ENCODE measurements at places on chromosomes 4 and X.

DNA sequence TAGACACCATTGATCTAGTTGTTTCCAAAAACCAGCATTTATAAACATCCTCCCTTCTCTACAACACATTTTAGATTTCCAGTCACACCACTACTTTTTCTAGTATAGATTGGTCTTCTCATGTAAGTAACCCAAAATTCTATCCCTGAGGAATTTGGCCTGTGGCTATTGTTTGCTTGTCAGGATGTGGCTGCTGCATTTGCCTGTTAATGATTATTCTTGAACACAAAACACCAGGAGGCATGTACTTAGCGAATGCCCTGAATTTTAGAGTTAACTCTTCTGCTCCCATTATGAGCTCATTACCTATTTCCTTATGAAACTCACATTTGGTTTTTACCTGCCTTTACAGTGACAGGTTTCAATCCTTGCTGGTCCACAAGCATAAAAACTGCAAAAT, 102.0 kb upstream of the FSTL5 start:
- DNase-seq = no peak

DNA sequence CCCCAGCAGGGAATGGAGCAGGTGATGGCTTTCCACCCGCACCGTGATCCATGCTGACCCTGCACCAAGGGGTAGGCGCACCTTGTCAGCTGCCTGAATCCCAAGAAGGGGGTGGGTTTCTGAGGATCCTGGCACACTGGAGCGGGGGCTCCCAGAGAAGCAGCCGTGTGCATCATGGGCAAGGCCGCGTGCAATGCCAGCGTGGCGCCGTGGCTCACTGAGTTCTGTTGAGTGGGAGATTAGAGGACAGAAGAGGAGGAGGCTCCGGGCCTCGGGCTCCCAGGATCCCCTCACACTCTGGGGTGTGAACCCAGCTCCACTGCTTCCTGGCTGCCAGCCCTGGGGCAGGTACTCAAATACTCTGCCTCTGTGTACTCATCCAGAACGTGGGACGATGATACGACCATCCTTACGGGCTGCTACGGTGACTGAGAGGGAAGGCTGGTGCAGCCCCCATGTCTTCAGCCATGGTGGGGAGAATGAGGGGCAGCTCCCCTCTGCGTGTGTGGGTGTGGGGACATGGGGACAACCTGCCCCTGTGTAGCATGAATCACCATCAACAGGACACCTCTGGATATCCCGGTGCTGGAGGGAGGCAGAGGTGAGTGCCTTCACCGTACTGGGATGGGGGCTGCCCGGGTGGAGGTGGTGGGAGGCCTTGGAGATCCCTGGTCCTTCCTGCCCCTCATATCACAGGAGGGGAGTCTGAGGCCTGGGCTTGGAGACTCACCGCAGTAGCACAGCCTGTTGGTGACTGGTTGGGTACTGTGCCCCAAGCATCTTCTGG, 52.6 kb downstream of the CPZ start:
- DNase-seq = no peak

DNA sequence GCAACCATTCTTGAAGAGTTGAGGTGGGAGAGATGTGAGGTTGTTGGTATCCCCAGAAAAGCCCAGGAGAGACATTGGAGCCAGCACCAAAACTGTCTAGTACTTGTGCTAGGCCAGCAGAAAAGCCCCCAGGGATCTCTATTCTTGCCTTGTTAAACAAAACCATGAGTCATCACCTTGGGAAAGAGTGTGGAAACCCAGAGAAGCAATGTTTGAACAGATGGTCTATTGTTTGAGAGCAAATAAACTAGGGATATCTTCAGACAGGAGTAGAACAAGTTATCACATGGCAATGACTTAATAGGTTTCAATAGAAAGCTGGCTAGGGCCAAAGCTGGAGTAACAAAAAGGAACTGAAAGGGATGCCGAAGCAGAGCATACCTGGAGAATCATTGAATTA, 195.7 kb upstream of the CASK start:
- no peak for DNase-seq

DNA sequence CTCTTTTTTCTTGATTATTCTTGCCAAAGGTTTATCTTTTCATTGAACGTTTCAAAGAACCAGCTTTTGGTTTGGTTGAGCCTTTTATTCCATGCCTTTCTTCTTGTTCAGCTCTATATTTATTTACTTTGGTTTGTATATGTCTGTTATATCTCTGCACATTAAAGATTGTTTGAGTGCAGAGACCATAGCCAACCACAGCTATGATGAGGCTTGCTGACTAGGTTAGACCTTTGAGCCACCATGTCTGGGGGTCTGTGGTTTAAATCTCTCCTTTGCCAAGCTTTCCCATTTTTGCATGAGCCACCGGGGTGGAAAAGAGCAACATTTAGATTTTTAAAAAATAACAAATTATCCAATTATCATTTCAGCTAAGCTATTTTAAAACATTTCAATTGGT, 96.1 kb downstream of the NHS start:
- no peak for DNase-seq

- no peak for DNase-seq
Observed at GRCh38 chr4:168588916-168589531, 92.2 kb downstream of the PALLD start.

GRCh38 chrX:2691543-2692220, 587 bp downstream of the CD99 start:
- DNase-seq = no peak

GRCh38 chrX:107678957-107679740, 50.8 kb downstream of the PRPS1 start:
- no peak for DNase-seq

GRCh38 chr4:11732155-11732554, 303.5 kb upstream of the HS3ST1 start:
- DNase-seq = no peak

GRCh38 chr4:70945452-70946055, 43.4 kb downstream of the MOB1B start:
- DNase-seq = no peak

- DNase-seq = no peak
Observed at GRCh38 chrX:106931831-106932491, 11.8 kb downstream of the CLDN2 start.

DNA sequence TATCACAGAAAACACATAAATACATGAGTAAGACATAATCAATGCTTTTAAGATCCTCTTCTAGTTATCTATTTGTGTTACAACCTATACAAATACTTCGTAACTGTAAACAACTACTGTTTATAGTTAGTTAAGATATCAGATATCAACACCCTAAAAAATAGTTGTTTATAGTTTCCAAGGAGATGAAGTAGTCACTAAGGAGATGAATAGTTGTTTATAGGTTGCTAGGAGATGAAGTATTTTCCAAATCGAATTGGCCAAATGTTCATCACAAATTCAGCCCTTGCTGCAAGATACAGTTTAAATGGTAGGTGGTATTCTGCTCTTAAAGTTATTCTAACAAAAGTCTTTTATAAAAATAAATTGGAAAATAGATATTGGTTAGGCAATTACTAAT, 618.2 kb upstream of the PCDH10 start:
- DNase-seq = no peak

- DNase-seq = no peak
Observed at GRCh38 chr4:182642831-182643230, 274.4 kb downstream of the DCTD start.

DNA sequence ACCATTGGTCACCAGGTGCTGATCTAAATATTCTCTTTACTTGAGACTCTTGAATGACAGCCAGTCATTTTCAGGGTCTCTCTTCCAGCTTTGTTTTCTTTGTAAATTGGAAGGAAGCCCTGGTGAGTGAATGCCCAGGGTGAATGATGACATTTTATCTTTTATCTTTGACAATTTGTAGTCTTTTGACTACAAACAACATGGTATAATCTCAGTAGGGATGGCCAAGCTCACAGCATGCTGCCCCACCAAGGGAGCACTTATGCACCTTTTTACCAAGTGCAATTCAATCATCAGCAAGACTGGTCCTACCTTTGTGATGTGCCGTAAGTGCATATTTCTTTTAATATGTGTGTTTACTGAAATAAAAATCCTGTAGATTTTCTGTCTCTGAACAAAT, 5.7 kb downstream of the AFM start:
- no peak for DNase-seq

DNA sequence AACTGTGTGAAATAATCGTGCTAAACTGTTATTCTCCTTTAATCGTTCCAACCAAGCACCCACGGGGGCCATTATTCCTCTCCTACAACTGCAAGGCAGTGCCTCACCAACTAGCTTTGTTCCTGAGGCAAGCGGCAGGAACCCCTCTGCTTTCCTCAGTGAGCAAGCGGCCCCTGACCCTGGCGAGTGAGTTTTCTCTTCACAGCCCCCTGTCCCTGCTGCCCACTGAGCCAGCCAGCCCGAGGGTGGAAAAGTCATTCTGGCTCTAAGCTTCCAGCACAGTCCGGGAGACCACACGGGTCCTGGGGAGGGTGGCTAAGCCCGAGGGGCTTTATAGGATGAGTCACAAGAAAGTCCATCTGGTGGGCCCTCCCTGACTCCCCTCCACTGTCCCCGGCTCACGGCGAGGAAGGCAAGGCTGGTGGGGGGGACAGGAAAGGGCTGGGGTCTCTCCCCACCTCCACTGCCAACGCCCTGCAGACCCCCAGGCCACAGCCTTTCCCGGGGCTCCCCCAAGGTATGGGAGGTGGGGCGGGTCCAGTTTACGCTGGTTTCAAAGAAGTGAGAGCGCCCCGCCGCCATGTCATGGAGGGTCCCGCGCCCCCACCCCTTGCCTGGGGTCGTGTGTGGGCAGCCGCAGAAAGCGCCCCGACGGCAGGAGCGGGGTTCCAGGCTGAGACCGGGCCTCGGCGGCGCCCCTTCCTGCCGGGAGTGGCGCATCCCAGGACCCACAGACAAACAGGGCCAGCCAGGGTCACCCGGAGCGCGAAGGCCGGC, 45.0 kb downstream of the CPLX1 start:
- DNase-seq = no peak

DNA sequence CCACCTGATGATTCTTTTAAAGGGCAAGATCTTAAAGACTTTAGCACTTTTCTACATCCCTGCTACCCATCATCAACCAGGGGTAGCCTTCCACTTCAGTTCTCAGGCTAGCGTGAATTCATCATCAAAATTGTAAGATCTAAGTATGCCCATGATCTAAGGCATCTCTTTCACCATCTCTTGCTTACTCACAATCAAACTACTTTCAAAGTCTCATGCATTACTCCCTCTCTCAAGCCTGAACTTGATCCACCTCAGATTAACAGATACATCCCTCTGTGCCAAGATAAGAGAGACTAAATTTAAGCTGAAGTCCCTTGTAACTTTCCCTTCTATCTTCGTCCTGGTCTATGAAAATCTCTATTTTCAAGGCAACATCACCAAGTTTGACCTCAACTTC, 62.8 kb downstream of the DHX15 start:
- DNase-seq = no peak

GRCh38 chr4:73206236-73206635, 52.4 kb downstream of the ANKRD17 start:
- DNase-seq = no peak

DNA sequence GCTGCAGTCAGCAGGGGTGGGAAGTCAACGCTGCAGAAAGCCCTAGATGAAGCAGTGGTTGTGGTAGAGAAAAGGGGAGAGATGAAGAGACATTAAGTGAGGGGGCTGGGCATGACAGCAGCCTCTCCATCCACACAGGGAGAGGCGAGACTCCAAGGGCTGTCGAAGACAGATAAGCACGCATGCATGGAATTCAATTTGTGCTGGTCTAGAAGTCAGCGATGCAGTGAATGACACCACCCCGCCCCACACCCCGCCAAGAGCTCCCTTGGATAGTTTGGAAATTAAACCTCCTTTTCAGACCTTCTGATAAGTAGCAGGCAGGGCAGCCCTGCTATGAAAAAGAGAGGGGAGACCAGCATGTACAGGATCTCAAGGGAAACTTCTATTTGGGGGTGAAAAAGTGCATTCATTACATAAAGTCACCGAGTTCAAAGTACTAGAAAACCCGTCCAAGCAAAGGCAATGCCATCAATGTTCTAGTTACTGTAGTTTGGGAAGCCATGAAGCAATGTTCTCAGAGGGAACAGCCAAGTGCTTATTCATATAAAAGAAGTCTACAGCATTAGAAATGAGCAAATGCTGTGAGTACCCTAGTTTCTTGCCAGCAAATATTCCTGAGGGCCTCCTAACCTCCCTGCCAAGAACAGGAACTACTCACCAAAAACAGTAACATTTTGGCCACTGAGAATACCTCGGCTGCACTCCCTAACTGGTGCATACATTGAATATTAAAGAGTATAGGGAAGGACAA, 152.3 kb upstream of the ANXA10 start:
- DNase-seq = no peak

DNA sequence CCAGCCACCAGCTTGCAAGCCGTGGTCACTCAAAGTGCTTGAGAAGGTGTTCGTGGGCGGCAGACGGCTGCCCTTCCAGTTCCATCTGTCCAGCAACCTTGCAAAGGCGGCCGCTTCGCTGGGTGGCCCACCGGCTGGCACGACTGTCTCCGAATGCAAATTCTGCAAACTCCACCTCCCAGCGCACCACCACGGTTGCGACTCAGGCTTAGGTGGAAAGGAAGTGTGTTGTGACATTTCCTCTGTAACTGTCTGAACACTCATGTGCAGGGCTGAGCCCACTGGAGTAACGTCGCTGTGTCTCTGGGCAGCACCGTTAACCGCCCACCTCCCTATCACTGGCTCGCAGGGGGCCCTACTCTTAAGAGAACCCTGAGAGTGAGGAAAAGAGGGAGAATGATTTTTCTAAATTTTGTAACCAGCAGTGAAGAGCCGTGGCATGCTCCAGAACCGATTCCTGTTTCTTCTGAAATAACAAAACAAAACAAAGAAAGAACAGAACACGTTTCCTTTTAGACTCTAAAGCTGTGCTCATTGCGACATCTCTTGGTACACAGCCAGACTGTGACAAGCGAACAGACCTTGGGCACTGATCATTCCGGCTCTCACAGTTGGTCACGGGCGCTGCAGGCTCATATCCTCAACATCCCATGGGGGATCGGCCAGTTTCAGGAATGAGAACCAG, at the start of gene P2RY8:
Gene P2RY8, minus strand, starts transcription at position 155 of the 685 bp plus-strand sequence. CDS start 70,627 bp downstream, outside the sequence.
- peak; percentile 55 for DNase-seq

- DNase-seq = no peak
Observed at GRCh38 chr4:77591532-77591931, 14.1 kb upstream of the CXCL13 start.

- DNase-seq = no peak
Observed at GRCh38 chr4:119172223-119172622, 36.6 kb downstream of the MYOZ2 start.

DNA sequence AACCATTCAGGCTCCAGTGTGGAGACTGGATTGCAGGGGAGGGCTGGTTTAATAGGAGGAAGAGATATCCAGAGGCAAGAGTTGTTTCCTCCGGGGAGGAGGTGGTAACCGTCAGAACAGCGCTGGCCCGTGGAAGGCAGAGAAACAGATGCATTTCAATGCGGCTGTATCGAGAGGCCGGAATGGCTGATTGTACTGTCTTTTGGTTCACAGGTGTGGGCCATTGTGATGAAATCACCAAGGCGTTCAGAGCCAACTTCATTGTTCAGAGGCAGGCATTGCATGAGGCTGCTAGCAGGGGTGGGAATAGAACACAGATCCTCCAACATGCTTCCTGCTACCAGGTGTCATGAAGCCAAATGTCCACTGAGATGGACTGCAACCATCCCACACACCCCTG, 53.0 kb downstream of the SHOX start:
- no peak for DNase-seq

GRCh38 chrX:45758738-45759397, 558.2 kb upstream of the DIPK2B start:
- no peak for DNase-seq

- no peak for DNase-seq
Observed at GRCh38 chr4:119337010-119337409, 15.1 kb upstream of the FABP2 start.

Measured in stimulated activated CD4-positive, alpha-beta T cell treated with anti-CD3 and anti-CD28 coated beads, Interleukin-1b, Interleukin-23, amount 100 ng/mL, for 1 hour (primary cell).